ENCODE measurements at places on chromosomes 2 and 18.

GRCh38 chr2:112185131-112185530, 46.9 kb downstream of the FBLN7 start:
- no peak for DNase-seq

- no peak for DNase-seq
Observed at GRCh38 chr2:204203704-204204103, 267.1 kb downstream of the ICOS start.

- no peak for DNase-seq
Observed at GRCh38 chr18:2878656-2879330, 32.0 kb downstream of the EMILIN2 start.

DNA sequence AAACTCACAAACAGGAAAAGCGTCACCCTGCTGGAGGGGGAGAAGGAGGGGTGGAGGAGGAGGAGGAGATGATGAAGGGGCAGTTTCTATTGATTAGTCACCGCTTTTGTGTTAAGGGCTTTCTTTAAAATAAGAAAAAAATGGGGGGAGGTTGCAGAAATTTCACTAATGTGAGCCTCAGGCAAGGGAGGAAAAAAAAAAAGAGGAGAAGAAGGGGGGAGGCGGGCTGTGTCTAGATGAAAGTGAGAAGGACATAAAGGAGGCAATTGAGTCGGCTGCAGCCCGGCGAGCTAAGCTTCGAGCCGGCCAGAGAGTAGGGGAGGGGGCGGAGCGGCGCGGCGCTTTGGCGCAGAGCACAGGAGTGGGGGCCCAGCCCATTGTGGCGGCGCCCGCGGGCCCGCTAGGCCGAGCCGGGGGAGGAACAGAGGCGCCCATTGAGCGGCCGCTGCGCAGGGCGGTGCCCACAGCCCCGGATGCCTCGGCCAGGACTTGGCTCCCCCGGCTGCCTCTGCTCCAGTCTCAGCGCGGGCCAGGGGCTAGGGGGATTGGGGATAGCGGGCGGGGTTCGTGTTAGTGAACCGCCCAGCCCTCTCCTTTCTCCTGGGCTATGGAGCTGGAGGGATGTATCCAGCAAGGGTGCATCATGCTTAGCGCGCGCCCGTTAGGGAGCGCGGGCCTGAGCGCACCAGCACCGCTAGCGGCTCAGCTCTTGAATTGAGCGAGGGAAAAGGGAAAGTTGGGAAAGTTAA, 7.9 kb downstream of the PAX3 start:
- no peak for DNase-seq

DNA sequence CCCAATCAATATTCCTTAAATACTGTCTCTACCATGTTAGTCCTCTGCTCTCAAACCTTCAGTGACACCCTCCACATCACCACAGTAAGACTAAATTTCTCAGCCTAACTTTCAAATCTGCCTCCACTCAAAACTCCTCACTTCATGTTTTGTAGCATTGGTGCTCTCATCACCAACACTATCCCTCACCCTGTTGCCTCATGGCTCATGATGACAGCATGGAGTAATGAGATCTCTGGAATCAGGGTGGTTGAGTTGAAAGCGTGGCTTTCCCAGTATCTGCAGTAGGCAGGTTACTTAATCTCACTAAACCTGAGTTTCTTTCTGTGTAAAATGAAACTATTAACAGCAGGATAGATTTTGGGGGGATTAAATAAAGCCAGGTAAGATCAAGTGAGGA, 621.4 kb downstream of the NYAP2 start:
- no peak for DNase-seq

GRCh38 chr2:224210286-224211180, 171.4 kb upstream of the SERPINE2 start:
- DNase-seq, result no peak

DNA sequence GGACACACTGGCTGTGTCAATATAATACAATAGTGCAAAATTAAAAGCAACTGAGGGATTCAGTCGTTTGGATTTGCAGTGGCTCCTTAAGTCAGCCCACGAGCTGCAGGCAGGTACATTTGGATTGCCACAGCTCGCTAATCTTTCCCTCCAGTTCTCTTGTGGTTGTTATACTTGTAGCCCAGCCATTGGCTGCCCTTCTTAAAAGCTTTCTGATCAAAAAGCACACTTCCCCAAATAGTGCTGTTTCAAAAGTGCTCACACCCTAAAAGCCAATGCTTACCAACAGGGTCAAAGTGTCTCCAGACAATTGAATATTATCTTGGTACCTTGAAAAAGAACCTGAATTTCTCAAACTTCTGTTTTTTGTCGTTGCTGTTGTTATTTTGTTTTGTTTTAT, 404.7 kb upstream of the FAM98A start:
- DNase-seq, result no peak

- no peak for DNase-seq
Observed at GRCh38 chr18:48831802-48832201, 119.0 kb downstream of the SMAD7 start.

DNA sequence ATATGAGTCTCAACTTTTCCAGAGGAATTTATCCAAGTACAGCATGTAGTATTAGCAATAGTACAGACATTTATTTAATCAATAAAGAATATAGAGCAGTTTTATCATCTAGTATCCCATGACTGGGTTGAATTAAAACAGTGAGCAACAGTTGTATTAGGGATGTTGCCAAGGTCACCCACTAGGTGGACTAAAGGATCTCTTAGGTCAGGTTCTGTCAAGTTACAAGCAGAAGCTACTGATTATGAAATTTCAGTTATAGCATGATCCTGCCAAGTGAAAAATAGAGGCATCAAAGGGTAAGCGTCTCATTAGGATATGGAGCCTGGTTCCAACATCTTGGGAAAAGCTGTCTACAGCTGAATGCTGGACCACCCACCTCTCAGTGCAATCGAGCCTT, 52.1 kb upstream of the LAPTM4A start:
- DNase-seq, result no peak

DNA sequence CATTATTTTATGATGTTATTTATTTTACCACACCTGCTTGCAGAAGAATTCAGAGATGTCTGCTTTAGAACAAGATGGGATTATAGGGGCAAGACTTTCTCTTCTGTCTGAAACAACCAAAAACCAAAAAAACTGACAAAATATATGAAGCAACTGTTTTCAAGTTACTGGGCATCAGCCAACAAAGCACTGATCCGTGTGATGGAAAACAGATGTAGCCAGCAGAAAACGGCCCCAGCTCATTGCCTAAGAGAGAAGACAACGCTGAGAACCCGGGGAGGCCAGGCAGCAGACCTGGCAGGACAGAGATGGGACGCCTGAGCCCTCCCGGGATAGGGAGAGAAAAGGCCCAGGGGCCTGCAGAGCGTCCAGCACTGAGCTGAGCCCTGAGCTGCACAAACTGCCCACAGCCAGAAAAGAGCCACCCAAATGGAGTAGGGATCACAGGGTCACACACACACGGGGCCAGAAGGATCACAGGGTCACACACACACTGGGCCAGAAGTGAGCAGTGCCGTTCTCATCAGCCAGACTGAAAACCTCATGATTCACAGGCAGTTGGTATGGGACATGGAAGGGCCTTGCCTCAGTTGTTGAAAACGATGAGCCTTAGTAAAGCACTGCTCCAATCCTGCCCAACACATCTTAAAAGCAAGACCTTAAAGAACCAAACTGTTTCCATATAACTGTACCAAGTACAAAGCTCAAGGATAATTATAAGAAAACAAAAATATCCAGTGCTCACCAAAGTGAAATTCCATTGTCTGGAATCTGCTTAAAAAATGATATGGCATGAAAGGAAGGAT, 12.1 kb downstream of the PXDN start:
- no peak for DNase-seq

Data from CD4-positive, alpha-beta T cell treated with Interleukin-2 at 100 ng/mL for 4 hours (primary cell).